ENCODE measurements at places on chromosomes 12 and 14.

- no peak for DNase-seq
Observed at GRCh38 chr14:89237921-89238529, 179.0 kb downstream of the FOXN3 start.

DNA sequence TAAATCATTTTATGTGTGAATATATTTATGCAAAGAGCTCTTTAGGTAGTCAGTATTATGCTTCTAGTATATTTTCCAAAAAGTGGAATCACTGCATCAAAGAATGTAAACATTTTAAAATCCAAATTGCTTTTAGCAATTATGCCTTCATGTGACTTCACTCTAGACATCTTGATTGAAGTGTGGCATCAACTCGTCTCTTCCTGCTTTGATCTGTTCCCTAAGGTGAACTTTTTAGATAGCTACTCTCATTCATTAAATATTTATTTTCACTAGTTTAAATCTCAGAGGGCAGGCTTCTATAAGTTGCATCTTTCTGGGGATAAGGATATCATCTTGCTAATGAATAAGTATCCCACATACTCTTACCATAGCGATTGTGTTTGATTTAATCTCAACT is 39.2 kb downstream of the DHRS2 start:
- DNase-seq, result no peak

DNA sequence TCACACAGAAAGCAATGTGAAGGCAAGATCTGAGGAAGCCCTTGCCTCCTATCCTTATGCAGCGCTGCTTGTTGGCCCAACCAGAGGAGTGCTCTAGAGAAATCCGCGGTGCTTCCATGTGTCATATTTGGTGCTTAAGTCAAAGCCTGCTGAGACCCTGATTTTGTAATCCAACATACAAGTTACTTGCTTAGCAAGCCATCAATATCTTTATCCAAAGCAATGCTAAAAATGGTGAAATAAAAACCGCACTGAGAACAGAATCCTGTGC is 250.0 kb downstream of the MED13L start:
- DNase-seq, result no peak

- no peak for DNase-seq
Observed at GRCh38 chr14:76191297-76191696, 39.6 kb downstream of the GPATCH2L start.

DNA sequence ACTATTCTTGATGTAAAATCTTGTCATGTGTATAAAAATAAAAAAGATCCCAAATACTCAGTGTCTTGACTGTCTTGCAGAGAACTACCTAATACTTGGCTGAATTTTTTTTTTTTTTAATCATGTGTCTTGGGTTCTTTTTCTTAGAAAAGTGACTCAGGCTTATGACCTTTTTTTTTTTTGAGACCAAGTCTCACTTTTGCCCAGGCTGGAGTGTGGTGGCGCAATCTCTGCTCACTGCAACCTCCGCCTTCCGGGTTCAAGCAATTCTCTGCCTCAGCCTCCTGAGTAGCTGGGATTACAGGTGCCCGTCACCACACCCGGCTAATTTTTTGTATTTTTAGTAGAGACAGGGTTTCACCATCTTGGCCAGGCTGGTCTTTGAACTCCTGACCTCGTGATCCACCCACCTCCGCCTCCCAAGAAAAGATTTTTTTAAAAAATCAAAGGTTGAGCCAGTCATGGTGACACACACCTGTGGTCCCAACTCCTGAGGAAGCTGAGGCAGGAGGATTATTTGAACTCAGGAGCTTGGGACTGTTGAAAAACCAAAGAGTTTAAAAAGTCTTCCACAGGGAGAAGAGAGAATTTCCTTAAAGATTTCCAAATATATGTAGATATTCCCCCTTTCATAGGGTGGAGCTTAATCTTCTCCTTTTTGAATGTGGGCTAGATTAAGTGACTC is 17.7 kb upstream of the TDG start:
- no peak for DNase-seq

DNA sequence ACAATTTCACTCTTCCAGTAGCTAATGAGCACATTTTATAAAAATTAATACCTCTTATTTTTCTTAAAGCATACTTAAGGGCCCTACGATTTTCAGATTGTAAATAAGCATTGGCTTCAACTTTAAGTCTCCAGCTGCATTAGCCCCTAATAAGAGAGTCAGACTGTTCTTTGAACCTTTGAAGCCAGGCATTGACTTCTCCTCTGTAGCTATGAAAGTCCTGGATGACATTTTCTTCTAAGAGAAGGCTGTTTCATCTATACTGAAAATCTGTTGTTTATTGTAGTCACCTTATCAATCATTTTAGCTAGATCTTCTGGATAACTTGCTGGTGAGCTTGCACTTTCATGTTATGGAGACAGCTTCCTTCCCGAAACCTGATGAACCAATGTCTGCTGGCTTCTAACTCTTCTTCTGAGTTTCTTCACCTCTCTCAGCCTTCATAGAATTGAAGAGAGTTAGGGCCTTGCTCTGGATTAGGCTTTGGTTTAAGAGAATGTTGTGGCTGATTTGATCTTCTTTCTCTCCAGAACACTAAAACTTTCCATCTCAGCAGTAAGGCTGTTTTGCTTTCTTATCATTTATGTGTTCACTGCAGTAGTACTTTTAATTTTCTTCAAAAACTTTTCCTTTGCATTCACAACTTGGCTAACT is 377.1 kb upstream of the RGS6 start:
- DNase-seq, result no peak

GRCh38 chr12:132174839-132175490 is 30.7 kb downstream of the NOC4L start:
- DNase-seq, result no peak

DNA sequence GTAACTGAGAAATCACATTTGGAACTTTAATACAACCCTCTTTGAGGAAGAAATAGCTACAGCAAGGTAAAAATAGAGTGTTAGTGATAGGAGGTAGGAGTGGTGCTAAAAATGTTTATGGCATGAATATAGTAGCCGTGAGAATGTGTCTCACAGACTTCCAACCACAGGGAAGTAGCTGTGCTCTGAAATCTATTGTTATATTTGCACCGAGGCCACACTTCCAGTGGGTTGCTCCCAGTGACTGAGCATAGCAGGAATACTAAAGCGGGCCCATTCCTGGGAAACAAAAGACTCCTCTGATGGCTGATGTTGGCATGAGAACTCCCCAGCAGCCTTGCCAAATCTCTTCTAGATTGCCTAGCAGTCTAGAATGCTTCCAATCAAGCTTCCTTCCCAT is 174.1 kb upstream of the PLXNC1 start:
- DNase-seq, result no peak

GRCh38 chr12:52613384-52614030 is 4.9 kb downstream of the KRT73 start:
- no peak for DNase-seq

GRCh38 chr14:103310576-103311095 is 23.4 kb upstream of the EIF5 start:
- no peak for DNase-seq

- DNase-seq, result no peak
Observed at GRCh38 chr12:118259079-118259478, 113.6 kb downstream of the TAOK3 start.

DNA sequence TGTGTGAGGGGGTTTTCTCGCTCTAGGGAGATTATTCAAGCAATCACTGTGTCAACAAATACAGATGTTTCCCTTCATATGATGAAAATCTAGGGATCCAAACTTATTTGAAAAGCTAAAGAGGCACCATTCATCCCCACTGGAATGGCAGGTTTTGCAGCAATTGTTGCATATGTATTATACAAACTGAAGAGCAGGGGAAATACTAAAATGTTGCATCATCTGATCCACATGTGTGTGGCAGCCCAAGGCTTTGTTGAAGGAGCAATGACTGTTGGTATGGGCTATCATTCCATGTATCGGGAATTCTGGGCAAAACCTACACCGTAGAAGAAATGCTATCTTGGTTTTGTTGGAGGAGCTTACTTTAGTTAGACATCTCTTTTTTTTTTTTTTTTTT is 4.1 kb upstream of the PRPF40B start:
- DNase-seq, result no peak

DNA sequence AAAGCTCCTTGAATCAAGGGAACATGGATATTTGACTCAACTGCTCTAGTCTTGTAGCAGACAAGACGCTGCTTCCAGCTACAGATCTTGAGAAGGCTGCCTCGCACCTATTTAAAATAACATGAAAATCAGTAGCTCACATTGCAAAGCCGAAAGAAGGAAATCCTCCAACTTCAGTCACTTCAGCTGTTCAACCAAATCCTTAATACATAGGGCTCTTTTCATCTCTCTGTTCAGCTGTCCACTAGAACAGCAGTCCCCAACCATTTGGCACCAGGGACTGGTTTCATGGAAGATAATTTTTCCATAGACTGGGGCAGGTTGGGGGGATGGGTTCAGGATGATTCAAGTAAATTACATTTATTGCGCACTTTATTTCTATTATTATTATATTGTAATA is 1116.0 kb upstream of the TMEM132C start:
- no peak for DNase-seq

GRCh38 chr12:121709478-121709961 is 3.0 kb upstream of the TMEM120B start:
- DNase-seq, result no peak

- DNase-seq, result no peak
Observed at GRCh38 chr14:74962493-74962892, 7.1 kb upstream of the PGF start.

- no peak for DNase-seq
Observed at GRCh38 chr14:88791629-88792472, 902 bp downstream of the EML5 start.

DNA sequence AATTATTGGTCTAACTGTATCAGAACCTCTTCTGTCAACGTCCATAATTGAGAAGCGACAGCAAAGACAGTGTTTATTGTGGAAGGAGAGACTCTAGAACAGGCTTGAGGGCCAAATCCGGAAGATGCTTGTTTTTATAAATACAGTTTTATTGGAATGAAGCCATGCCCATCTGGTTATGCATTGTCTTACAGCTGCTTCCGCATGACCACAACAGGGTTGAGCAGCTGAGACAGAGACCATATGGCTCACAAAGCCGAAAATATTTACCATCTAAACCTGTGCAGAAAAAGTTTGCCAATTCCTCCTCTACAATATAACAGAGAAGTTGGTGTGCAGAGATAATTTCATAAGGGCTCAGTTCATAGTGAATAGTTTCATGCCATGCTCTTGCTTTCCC is 24.5 kb downstream of the PRKAB1 start:
- DNase-seq, result no peak

- no peak for DNase-seq
Observed at GRCh38 chr14:22390195-22390594, 198.8 kb downstream of the DAD1 start.

GRCh38 chr12:130117233-130117632 is 45.0 kb upstream of the FZD10 start:
- no peak for DNase-seq

- no peak for DNase-seq
Observed at GRCh38 chr12:97203408-97203807, 259.2 kb upstream of the RMST start.

DNA sequence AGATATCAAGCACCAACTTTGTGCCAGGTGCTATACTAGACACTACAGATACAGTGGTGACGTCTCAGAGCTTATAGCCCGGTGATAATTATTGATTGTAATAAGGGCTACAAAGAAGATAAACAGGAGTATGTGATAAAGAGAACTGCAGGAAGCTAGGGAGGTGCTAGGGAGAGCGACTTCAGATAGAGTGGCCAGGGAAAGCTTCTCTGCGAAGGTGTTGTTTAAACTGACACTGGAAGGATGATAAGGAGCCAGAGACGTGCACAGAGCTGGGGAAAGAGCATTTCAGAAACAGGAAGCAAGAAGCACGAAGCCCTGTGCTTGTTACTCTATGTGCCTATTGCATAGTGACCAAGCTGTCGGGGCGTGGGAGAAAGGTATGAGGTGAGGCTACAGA is 48.1 kb upstream of the OTX2 start:
- DNase-seq, result no peak

DNA sequence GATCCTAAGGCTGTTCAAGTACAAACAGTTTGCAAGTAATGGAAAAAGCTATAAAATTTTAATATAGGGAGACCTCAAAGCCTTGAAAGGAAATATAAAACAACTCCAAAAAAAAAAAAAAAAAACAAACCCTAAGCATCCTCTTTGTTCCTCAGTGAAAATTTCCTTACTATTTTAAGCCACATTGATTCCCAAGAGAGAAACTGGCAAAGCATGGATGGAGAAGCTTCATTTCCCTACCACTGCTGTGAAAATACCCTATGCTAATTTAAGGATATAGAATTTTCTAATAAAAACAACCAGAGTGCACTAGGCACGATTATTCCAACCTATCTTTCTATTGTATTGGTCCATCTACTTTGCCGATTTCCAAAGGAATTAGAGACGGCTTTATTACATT is 283.1 kb downstream of the CACNA1C start:
- DNase-seq, result no peak

All from stimulated activated CD8-positive, alpha-beta memory T cell treated with anti-CD3 and anti-CD28 coated beads, Interleukin-4, amount 100 ng/mL, for 4 hours (primary cell).